ENCODE measurements at places on chromosomes 11 and 22. TPM values are rescaled to one million over a fixed set of nuclear protein-coding genes. Genes with fewer than 3 reads are reported as not detected.

ARSA gene
- 87.9 TPM for total RNA-seq

MN1 gene
- total RNA-seq = 0.49 TPM

MMP12 gene
- 2.7 TPM for total RNA-seq

DNA sequence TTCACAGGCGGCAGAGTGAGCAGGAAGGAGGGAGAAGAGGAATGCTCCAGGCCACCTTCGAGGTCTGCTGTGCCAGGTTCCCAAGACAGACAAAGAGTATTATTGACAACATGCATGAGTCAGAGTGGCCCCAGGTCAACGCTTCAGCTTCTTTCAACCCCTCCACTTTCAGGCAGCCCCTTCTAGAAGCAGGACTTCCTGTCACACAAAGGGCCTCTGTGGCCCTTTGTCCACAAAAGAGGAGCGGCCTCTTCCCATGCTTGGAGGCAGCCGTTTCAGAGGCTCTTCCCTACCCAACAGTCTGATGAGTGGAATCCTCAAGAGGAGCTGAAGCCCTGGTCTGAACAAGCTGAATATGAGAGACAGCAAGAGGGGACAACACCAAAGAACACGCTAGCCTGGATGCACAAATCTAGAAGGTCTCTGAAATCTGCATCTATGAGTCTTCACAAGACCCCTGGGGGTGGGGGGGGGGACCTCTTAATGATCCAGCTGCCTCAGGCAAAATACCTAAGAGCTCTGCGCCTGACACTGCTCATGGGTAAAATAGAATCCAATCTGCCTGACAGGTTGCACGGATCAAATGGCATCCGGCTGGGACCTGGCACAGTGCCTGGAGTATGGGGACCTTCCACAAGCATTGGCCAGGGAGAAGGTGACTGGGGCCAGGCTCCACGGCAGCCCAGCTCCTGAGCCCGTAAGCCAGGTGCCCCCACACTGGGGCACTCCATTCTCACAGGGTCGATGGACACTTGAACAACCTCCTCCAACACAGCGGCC lies 67.5 kb downstream of the PACSIN2 start:
- no peak for DNase-seq

GRCh38 chr11:91998481-91998880 lies 226.1 kb upstream of the FAT3 start:
- no peak for DNase-seq

DNA sequence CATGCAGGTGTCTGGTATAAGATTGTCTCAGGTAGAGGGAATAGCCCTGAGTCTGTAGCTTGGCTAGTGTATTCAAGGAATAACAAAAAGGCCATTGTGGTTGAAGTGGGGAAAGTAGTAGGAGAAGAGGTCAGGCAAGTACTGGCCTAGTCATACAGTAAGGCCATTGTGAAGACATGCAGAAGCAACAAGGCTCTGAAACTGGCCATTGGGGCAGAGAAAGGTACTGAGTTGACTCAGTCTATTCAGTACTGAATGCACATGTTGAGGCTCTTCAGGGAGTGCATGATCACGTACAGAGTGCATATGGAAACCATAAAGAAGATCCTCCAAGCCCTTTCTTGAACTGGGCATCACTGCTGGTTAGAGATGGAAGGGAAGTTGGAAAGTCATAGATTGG lies 477.6 kb downstream of the SOX6 start:
- DNase-seq = no peak

- no peak for DNase-seq
Observed at GRCh38 chr22:32325811-32326237, 31.8 kb upstream of the RFPL3 start.

Data from mucosa of descending colon (tissue), 3 donors.